ENCODE measurements at places on chromosomes 12 and 14.

DNA sequence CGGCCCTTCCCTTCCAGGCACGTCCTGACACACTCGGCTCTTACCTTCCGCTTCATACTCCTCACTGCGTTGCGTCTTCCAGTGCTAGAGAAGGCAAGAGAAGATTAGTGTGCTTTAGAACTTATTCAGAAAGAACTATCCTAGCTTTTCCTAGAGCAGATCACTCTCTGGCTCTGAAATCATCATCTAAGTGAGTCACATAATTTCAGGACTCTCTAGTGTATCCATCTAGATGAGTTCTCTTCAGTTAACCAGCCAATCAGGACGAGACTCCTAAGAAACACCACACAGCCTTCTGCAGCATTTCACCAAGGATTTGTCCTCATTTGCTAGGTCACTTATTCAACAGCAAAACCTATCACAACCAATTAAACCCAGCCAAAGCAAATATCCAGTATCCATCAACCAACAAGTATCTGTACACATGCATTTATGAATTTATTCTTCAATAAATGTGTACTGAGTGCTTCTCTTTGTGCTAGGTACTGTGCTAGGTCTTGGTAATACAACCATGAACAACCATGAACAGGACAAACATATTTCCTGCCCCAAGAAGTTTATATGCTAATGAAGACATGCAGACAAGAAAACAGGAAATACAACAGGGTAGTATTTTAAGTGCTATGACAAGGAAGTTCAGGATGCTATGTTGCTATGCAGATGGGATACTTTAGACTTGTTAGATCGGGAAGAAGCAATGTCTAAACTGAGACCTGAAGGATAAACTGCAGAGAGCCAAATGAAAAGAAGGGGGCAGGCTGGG is 52.1 kb downstream of the NIN start:
- DNase-seq = no peak

GRCh38 chr14:54681811-54682261 is 114.9 kb downstream of the SAMD4A start:
- no peak for DNase-seq

GRCh38 chr12:43482311-43483085 is 69.5 kb downstream of the ADAMTS20 start:
- DNase-seq = no peak

DNA sequence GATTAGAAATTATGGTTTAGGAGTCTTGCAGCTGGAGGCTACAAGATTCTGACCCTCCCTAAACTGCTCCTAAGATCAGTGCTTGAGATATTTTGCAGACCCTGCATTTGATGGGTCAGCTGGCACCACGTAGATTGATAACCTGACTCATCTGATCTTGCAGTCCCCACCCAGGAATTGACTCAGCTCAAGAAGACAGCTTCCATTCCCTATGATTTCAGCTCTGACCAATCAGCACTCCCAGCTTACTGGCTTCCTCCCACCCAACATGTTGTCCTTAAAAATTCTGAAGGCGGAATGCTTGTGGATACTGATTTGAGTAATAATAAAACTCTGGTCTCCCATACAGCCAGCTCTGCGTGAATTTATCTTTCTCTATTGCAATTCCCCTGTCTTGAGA is 23.2 kb upstream of the MTHFD1 start:
- no peak for DNase-seq
